Right renal pelvis (tissue), 4 donors: ENCODE measurements at places on chromosomes 11 and 22. TPM values are rescaled to one million over a fixed set of nuclear protein-coding genes. Genes with fewer than 3 reads are reported as not detected.

- no peak for DNase-seq
These were observed 50.6 kb downstream of the ME3 start for GRCh38 chr11:86621854-86622253.

DNA sequence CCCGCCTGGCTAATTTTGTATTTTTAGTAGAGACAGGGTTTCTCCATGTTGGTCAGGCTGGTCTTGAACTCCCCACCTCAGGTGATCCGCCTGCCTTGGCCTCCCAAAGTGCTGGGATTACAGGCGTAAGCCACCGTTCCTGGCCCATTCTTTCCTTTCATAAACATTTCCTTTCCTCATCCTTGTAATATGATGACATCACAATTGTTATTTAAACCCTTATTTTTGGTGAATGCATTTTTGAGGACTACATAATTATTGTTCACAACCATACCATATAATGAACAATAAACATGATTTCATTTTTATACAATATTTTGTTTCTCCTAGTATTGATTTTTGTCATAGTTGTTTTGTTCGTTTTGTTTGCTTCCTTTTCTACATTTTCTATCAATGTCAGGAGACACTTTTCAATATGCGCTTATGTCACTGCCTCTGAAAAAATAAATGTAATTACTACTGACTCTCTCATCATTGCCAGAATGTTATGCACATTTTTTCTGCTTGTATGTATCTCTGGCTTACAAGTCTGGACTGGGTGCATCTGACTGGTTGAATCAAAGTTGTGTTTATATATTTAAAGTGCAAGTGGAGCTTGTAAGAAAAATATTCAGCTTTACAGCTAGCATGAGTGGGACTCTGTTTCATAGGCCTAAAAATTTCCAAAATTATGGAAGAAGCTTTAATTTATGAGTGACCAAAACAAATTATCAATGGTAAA lies 2286.3 kb upstream of the RAG2 start:
- no peak for DNase-seq

Gene KIAA0930
- 18.3 TPM for polyA plus RNA-seq

DNA sequence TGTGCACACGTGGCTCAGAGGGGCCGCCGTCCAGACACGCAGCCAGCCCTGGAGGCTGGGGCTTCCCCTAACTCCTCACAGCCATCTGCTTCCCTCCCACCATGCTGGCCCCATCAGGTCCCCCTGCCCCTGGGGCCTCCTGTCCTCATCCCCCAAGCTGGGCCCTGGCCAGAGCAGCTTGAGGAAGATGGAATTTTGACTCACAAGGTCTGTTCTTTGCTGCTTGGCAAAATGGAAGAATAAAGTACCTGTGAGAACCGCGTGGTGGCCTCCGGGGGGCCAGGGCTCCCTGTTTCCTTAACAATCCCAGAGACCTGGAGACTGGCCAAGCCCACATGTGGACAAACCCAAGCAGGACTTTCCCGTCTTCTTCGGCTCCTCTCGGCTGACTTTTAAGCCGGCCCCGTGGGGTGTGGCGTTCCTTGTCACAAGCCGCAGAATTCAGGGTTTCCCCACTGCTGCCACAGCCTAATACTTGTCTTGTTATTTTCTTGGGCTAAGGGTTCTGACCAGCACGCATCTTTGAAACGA lies 872.8 kb downstream of the BRD1 start:
- no peak for DNase-seq

- DNase-seq: no peak
These were observed 155.1 kb upstream of the CADM1 start for GRCh38 chr11:115659061-115659963.

Gene ADM
- 9.6 TPM for polyA plus RNA-seq

DNA sequence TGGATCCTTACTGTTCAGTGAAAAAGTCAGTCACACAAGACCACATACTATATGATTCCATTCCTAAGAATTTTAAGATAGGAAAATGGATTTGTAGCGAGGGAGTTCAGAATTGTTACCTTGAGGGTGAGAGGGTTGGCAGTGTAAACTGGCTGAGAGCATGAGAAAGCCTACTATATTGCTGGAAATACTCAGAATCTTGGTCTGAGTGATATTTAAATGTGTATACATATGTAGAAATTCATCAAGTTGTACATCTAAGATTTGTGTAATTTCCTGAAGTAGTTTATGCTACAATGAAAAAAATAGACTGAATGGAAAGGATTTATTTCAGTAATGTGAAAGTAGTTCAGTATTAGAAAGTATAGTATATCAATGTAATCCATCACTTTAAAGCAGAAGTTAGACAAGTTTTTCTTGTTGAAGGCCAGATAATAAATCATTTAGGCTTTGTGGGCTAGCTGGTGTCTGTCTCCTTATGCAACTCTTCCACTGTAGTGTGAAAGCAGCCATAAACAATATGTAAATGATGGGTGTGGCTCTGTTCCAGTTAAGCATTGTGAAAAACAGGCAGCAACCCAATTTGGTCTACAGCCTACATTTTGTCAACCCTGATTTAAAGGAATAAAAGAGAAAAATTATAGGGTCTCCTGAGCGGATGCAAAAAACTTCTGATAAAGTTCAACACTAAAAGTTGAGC lies 127.2 kb upstream of the THY1 start:
- DNase-seq: peak; percentile 20

Gene ATXN10
- polyA plus RNA-seq: 328 TPM

- no peak for DNase-seq
These were observed 47.9 kb downstream of the KCNJ1 start for GRCh38 chr11:128819198-128819597.

Gene ROBO4
- polyA plus RNA-seq: 18.3 TPM

DNA sequence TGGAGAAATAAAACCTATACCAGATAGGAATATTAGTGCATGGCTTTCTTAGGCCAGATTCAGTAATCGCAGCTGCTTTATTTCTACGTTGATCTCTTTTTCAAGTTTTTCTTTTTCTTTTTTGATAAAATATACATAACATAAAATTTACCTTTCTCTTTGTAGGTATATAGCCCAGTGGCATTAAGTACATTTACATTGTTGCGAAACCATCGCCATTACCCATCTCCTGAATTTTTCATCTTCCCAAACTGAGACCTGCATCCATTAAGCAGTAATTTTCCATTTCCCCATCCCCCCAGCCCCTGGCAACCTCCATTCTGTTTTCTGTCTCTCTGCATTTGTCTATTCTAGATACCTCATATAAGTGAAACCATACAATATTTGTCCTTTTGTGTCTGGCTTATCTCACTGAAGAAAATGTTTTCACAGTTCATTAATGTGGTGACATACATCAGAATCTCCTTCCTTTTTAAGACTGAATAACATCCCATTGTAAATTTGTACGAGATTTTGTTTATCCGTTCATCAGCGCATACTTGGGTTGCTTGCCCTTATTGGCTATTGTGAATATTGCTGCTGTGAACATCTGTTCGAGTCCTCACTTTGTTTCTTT lies 41.4 kb downstream of the PANX1 start:
- DNase-seq: no peak

- no peak for DNase-seq
These were observed 388.4 kb downstream of the BUD13 start for GRCh38 chr11:116384407-116384806.

Gene ELFN2
- 0.99 TPM for polyA plus RNA-seq

- DNase-seq: no peak
These were observed 22.2 kb downstream of the PTDSS2 start for GRCh38 chr11:472272-472671.

- no peak for DNase-seq
These were observed 1112.0 kb upstream of the CCDC90B start for GRCh38 chr11:84398017-84398626.

Gene OR8G1
- not detected for polyA plus RNA-seq

Gene AQP11
- 3.7 TPM for polyA plus RNA-seq

GRCh38 chr22:33866511-33866910 lies 53.8 kb downstream of the LARGE1 start:
- DNase-seq: no peak
